ENCODE measurements at places on chromosomes 11 and 22.
A peak's percentile ranks its signal among the peaks of the same experiment; 100 is the strongest.

- DNase-seq, result no peak
Measured at GRCh38 chr11:2127482-2128129, 11.6 kb downstream of the IGF2 start.

DNA sequence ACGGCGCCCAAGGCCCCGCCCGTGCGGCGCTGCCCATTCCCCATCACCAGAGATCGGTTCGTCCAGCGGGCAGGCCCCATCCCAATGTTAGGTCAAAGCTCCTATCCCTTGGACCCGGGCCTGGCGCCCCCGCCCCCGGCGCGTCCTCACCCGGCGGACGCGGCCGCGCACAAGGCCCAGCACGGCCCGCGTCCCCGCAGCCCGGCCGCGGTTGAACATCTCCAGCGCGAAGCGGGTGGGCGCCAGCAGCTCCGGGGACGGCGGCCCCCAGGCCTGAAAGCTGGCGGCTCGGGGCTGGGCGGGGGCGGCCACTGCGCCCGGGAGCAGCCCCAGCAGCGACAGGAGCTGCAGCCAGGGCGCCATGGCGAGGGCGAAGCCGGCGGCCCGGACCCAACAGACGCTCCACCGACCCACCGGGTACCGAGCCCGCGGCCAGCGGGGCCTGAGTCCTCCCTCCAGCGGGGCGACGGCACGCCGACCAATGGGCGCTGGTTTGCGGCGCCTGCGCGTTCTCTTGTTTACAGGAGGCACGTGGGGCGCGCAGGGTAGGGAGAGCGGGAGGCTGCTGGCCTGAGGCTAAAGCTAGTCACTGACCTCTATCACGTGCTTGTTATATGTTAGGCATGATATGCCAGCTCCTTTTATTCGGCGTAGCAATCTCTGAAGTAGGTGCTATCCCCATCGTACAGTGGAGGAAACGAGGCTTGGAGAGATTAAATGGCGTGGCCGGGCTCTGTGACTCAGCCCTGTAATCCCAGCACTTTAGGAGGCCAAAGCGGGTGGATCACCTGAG lies at the start of gene CTSF:
CTSF (minus strand) TSS at position 483 of the 793 bp plus-strand sequence; CDS start at position 363, 120 bp downstream.
- peak; percentile 39 for DNase-seq

GRCh38 chr11:129234978-129235377 lies 42.9 kb upstream of the ARHGAP32 start:
- no peak for DNase-seq

DNA sequence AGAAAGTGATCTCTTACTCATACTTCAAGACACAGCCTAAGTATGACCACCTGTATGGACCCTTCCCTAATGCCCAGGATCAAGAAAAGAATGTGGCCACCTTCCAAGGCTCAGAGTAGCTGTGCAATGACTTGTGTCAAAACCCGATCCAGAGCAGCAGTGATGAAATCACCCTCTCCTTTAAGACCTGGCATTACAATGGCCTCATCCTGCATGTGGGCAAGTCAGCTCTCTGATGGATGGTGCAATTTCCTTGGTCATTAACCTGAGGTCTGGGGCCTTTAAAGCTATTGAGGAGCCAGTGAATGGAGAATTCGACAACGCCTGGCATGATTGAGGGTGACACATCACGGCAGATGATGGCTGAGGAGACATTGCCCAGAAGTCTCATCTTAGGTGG lies 9.1 kb upstream of the TUBA8 start:
- no peak for DNase-seq

- no peak for DNase-seq
Measured at GRCh38 chr11:62444835-62445234, 26.0 kb downstream of the SCGB1A1 start.

GRCh38 chr11:21082853-21083252 lies 413.5 kb downstream of the NELL1 start:
- DNase-seq, result no peak
